ENCODE measurements at places on chromosomes 6 and 20.

DNA sequence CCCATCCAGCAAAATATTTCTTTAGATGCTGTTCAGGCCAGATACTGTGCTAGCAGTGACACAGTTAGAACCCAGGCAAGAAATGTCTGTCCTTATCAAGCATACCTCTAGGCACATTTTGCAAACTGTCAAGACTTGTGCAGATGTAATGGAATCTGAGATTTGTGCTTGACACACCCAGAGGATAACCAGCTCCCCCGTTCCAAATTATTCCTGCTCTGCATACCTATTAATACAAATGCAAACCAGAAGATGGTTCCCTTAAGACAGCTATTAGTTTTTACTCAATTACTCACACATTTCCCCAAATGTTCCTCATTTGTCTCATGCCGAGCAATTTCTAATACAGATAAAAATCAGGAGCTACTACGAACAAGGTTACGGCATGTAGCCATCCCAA, 40.4 kb downstream of the ATXN1 start:
- DNase-seq, result no peak

GRCh38 chr6:56499095-56499494, 143.6 kb downstream of the DST start:
- DNase-seq, result no peak

DNA sequence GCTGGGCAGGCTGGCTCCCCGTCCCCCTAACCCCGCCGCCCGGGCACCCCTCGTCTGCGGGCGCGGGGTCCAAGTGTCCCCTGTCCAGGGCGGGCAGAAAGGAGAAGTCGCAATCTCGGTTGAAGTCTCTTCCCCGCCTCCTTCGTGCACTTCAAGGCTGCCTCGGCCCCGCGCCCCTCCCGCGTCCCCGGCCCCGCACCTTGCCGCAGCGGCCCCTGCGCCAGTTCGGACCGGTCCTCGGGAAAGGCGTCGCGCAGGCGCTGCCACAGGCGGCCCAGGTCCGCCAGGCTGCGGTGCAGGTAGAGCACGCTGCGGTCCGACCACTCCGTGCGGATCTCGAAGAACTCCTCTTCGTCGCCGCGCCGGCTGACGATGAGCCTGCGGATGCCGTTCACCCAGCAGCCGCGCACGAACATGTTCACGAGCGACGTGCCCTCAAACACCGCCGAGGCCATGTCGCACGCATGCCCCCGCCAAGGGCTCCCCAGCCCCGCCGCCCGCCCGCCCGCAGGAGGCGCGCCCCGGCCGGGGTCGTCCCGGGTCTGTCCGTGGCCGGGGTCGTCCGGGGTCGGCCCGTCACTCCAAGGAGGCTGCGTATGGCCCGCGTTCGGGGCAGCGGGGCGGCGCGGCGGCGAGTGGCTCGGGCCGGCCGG, at the start of gene PXDC1:
PXDC1 (minus strand) TSS at position 637 of the 653 bp plus-strand sequence; CDS start at position 455, 182 bp downstream.
- peak; percentile 39 for DNase-seq

DNA sequence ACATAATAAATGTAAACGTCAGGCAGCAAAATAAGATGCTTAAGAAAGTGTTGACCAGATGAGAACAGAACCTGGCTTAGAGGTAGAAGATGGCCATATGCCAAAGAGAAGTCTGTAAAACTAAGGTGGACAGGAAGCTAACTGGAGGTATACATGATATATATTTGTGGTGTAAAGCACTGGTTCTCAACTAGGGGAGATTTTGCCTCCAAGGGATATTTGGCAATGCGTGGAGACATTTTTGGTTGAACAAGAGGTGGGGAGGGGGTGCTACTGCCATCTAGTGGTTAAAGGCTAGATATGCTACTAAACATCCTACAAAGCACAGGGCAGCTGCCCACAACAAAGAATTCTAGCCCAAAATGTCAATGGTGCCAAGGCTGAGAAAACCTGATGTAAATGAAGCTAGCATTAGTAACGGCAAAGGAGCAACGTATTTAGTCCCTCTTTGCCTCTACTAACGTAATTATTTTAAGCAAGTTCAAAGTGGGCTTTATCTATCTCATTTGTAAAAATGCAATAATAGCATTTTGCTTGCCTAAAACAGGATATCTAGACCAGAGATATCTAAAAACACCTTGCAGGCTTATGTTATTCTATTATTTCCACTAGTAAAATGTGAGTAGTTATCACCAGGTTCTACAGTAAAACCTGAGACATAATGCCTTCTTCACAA, 182.6 kb downstream of the RNGTT start:
- peak; percentile 56 for DNase-seq

DNA sequence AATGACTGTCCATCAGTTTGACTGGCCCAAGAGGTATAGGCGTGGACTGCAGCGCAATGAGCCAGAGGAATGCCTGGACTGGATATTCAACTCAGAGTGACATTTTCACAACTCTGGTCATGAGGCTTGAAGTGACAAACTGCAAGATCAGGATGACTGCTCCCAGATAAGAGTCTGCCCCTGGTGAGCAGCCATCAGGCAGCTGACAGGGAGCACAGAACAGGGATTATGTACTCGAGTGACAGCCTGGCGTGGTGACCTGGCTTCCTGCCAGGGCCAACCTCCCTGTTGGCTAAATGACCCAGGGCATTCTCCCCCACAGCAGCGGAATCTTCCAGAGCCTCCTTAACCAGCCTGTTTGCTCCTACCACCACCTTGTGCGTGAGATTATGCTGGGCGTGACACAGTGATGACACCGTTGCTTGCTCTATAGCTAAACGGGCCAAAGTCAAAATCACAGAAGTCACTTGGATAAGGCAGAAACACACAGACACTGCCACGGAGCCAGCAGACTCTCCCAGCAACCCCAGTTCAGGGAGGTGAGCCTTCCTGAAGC, 209.1 kb upstream of the JARID2 start:
- no peak for DNase-seq

- DNase-seq, result peak; percentile 31
Observed at GRCh38 chr6:4941782-4942672, 61.8 kb downstream of the RPP40 start.

- DNase-seq, result no peak
Observed at GRCh38 chr20:56004007-56004406, 1.3 kb downstream of the CBLN4 start.

GRCh38 chr6:4441981-4442434, 306.6 kb upstream of the ECI2 start:
- no peak for DNase-seq

GRCh38 chr6:5205877-5206850, 54.6 kb downstream of the LYRM4 start:
- no peak for DNase-seq

DNA sequence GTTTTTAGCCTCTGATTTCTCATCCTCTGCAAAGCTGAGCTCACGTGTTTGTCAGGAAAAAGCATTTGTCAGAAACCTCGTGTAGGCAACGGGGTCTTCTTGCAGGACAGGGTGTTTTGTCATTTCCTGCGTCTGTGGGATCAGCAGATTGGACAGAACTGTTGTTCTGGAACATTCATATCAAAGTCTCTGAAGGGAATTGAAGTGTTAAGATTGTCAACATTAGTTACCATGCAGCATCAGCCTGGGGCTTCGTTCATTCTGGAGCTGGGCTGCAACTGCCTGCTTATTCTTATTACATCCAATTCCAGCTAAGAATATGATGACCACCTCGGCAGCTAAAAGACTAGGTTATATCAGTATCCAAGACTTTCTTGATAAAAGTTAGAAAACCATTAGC, 71.0 kb upstream of the RALGAPA2 start:
- no peak for DNase-seq

- DNase-seq, result no peak
Observed at GRCh38 chr6:112416866-112417265, 69.7 kb downstream of the RFPL4B start.

DNA sequence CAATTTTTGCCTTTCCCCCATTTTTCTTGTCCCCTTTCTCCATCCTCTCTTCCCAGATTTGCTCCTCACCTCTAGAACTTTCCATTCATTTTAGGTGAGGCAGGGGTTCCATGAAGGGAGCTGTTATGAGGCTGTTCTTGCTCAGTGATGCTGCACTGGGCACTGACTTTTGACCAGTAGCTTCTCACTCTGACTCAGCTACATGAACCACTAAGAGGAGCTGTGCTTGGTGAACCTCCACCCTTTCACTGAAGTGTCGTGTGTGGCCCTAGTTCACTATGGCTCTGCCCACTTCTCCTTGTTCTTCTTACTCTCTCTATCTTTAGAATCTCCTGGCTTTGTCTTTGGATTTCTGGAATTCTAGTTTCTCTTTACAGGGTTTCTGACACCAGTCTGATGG, 307.1 kb upstream of the RNF24 start:
- DNase-seq, result no peak

DNA sequence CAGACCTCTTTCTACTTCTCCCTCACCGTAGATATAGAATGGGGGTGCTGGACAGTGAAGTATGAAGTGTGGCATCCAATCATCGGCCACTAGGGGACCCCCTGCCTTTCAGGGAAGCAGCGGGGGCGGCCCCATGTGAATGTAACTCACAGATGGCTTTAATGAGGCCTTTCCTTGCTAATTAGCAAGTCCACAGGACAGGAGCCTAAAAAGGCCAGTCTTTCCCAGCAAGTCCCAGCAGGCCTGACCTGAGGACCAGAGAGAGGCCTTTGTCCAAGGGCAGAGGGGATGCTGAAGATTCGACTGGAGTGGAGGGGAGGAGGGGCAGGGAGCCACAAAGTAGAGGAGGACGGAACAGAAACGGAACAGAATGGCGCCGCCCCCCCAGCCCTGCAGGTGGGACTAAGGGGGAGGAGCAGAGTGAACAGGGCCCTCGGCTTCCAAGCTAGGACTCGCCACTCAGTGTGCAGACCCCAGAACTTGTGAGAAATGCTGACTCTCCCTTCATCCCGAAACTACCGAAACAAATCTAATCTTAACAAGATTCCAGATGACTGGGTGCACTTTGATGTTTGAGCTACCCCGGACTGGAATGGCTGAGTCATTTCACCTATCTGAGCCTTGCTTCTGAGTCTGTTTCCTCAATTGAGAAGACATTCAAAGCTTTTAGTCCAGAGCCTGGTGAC, 5.8 kb downstream of the C6orf132 start:
- peak; percentile 7 for DNase-seq

- no peak for DNase-seq
Observed at GRCh38 chr6:163008186-163008585, 280.4 kb downstream of the PACRG start.

DNA sequence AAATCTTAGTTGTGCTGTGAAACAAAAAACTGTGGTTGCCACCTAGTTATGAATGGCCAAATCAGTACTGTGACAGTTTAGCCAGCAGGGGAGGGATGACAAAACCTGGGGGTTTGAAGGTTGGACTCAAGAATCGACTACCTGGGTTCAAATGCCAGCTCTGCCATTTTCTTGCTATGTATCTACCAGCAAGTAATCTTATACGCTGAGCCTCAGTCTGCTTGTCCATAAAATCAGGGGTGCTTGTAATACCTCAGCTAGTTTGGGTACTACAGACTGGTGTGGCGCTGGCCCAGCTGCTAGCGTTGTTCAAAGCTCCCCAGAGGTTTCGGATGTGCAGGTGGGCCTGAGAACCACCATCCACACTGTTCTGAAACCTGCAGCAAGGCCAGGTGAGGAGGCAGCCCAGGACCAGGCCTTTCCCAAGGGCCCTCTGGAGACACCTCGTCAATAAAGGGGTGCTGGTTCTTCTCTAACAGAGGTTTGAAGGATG, 40.4 kb downstream of the TRAM2 start:
- DNase-seq, result no peak

DNA sequence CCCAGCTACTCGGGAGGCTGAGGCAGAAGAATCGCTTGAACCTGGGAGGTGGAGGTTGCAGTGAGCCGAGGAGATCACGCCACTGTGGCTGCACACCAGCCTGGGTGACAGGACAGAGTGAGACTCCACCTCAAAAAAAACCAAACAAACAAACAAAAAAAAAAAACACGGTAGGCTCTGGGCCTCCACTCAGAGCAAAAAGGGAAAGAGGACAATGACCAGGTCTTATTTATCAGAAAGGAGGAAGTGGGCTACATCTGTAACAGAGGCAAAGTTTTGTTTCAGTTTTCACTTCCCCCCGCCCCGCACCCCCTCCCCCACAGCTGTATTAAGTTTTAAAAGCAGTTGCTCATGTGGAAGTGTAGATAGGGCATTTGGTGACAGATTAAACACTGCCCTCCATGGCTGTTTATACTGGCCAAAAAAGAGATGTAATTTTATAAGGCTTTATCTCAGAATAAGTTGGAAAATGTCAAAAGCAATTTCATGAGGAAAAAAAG, 114.6 kb downstream of the RCAN2 start:
- no peak for DNase-seq

- no peak for DNase-seq
Observed at GRCh38 chr6:134802426-134803058, 147.4 kb downstream of the ALDH8A1 start.

DNA sequence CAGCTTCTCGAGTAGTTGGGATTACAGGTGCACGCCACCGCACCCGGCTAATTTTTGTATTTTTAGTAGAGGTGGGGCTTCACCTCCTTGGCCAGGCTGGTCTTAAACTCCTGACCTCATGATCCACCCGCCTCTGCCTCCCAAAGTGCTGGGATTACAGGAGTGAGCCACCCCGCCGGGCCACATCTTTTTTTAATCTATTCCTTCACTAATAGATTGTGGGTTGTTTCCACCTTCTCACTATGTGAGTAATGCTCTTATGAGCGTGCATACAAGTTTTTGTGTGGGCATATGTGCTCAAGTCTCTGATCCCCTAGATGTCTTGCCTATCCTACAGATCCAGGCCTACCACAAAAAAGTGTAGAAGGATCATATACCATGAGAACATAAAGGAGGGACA, 30.7 kb downstream of the CARMIL1 start:
- DNase-seq, result no peak

GRCh38 chr6:108364470-108364869, 69.6 kb downstream of the AFG1L start:
- no peak for DNase-seq

DNA sequence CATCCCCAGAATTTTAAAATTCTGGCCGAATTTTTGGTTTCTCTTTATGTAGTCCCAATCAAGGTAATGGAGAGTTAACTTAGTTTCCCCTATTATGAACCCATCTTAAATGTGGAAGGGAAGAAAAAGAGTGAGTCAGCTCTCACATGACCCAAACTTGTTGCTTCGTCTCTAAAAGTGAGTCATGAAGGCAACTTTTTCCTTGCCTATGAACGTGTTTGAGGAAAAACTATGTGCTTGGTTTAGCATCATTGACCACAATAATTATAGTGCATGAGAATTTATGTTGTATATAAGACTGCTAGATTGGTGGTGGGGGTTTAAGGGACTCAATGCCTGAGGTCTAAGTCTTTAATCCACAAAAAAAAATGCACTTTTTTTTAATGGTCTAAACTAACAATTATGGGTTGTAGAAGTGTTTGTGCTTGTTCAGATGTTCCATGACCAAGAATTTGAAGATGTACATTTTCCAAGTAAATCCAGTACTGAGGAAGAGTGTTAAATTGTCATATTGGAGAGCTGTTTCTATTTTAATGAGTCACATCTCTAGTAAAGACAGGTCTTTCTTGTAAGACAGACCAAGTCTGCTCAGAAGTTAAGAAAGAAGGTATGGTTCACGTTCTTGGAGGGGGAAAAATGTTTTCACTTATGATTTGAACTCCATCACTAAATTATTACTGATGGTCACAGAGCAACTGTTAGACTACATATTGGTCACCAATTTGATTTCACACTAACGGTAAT, 409.9 kb upstream of the MARCKS start:
- no peak for DNase-seq
